ENCODE measurements at places on chromosomes 13 and 19.

DNA sequence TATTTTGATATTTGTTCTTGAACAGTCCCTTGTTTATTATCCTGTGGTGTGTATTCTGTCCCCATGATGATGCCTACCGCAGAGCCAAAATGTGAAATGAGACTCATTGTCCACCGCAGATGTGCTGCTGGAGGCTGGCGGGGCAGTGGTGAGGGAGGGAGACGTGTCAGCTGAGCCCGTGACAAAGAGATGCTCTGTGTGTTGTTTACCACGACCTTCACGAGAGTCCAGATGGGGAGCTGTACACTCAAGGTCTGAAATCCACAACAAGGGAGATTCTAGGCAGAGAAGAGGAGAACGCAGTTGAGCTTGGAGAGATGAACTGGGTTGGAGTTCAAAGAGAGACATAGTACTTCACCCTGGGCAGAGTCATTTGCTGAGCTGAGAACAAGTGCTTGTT lies 20.8 kb upstream of the AMER2 start:
- DNase-seq, result no peak

- DNase-seq, result no peak
These were observed 273.1 kb downstream of the PCDH20 start for GRCh38 chr13:61142506-61142905.

DNA sequence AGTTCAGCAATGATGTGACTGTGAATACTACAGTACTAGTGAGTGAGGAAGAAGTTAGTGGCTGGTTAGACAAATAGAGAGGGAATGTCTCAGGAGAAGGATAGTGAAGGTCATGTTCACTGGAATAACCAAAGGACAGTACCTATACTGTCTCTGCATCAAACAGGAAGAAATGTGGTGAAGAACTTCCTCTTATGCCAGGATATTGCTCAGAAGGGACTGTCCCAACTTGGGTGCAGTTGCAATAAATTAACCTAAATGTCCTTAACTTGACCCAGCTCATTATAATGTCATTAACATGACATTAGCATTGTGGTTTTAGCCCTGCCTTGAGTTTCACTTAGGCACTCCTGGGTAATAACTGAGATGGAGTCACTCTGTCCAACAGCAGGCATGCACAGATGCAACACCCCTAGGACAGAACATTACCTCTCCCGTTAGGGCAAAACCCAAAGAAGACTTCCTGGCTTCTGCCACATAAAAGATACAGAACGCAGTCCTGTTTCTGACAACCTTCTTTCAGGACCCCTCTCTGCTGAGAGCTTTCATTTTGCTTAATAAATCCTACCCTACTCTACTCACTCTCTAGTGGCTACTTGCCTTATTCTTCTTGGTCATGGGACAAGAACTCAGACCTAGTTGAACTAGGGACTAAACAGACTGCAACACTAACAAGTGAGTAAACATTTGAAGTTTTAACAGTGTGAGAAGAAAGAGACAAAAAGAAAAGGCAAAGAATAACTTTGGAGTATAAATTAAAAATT lies 1591.6 kb upstream of the MIR17HG start:
- no peak for DNase-seq

- no peak for DNase-seq
These were observed 63.3 kb downstream of the POU4F1 start for GRCh38 chr13:78540058-78540457.

DNA sequence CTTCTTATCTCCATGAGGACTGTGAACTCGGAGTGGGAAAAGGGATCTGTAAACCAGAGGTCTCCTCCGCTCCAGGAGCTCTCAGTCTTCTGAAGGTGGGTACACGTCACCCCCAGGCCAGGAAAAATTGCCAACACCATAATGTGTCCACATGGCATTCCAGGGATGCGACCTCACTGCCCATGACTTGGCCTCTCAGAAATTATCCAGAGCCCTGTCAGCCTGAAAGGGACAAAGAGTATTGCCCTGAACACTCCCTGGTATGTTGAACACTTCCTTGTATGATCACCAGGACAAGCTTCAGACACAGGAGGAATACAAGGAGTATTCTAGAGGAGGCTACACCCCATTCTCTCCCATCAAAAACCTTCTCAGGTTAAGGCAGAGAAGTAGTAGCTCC lies 81.0 kb upstream of the SLC7A1 start:
- DNase-seq, result no peak

DNA sequence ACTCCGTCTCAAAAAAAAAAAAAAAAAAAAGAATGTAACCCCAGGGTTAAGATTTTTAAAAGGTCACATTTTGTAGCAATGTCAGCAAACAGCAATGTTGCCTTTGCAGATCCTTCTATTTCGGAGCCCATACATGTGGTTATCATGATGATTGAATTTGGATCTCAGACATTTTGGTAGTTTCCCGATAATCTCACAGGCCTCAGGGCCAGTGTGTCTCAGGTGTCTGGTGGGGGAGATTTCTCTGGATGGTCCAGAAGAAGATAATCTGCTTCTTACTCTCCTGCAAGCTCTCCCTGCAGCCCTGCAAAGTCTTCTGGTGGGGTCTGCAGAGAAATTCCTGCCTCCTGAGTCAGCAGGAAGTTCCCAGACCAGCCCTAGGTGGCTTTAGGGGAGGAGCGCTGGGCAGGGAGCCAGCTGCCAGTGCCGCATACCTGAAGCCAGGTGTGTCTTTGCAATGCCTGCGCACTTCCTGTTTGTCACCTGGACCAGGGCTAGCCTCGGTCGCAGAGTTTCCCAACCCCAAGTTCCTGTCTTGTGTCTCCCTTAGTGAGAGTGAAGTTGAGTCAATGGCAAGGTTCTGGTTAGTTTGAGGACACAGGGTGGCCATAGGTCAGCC lies 1.4 kb downstream of the SH2D3A start:
- no peak for DNase-seq

- no peak for DNase-seq
These were observed 6.2 kb upstream of the WBP4 start for GRCh38 chr13:41054919-41055619.

GRCh38 chr19:47358936-47359335 lies 9.8 kb downstream of the DHX34 start:
- no peak for DNase-seq

DNA sequence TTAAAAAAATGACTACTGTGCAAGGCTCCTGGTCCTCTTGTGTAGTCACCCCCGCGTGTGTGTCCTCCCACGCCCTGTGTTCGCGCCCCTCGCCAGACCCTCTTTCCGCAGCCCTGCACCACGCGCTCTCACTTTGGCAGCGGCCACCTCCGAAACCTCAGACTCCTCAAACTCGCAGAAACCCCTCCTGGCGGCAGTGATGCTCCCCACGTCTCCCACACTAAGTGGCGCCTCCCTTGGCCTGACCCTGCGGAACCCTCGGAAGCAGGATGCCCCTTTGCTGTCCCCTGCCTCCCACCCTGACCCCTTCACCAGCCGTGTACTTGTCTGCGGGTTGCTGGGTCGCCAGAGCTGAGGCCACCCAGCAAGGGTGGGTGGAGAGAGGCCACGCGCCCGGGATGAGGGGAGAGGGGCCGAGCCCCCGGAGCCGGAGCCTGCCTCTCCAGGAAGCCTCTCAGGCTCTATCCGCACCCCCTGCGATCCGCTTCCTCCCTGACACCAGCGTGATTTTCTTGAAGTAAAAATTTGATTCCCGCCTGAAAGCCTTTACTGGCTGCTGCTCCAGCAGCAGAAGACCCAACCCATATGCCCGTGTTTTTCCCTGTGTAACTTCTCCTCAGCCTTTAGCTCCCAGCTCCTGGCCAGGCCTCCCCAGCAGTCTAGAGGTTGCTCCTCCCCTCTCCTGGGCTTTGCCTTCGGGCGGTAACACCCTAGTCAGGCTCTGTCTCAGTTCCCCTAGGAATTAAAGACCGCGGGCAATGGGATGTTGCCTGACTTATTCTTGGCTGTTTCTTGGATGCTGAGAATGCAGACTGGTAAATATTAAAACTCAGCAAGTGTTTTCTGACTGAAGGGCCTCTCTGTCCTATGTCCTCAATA lies 55.2 kb downstream of the MIPEP start:
- DNase-seq, result no peak

GRCh38 chr13:51275101-51275500 lies 52.9 kb downstream of the FAM124A start:
- no peak for DNase-seq

- DNase-seq, result no peak
These were observed 61.9 kb downstream of the WASF3 start for GRCh38 chr13:26619358-26619757.

GRCh38 chr13:32041429-32041828 lies 9.9 kb downstream of the FRY start:
- DNase-seq, result no peak

DNA sequence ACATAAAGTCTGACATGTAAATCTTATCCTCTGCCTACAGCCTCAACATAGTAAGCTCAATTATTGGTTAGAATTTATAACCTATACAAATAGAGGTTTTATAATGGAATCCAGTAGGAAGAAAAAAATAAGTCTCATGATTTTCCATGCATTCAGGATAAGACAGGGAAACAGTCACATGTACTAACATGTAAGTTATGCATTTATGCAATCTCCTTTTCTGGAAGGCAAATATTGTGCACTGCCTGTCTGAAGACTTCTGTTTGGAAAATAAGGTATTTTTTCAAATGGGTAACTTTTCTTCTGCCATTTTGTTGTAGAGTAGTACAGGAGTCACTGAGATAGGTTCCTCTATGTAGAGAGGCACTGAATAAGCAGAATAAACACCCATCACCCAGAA lies 92.7 kb downstream of the NALCN start:
- no peak for DNase-seq

DNA sequence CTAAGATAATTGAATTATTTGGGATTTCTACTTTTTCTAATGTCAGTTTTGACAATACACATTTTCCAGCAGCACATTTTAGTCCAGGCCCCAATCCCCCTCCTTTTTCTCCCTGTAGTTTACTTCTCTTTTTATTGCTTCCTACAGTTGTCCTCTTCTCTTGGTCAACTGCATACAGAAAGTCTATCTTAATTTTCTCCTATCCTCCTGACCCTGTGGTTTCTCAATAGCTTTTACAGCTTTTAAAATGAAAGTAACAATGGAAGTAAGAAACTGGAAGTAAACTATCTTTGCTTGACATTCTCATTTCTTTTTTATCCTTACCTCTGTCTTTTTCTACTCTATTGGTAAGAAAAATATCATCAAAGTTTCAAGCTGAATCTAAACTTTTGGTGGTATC lies 106.5 kb upstream of the OXGR1 start:
- no peak for DNase-seq

- no peak for DNase-seq
These were observed 60.0 kb downstream of the TEX29 start for GRCh38 chr13:111380431-111380830.

DNA sequence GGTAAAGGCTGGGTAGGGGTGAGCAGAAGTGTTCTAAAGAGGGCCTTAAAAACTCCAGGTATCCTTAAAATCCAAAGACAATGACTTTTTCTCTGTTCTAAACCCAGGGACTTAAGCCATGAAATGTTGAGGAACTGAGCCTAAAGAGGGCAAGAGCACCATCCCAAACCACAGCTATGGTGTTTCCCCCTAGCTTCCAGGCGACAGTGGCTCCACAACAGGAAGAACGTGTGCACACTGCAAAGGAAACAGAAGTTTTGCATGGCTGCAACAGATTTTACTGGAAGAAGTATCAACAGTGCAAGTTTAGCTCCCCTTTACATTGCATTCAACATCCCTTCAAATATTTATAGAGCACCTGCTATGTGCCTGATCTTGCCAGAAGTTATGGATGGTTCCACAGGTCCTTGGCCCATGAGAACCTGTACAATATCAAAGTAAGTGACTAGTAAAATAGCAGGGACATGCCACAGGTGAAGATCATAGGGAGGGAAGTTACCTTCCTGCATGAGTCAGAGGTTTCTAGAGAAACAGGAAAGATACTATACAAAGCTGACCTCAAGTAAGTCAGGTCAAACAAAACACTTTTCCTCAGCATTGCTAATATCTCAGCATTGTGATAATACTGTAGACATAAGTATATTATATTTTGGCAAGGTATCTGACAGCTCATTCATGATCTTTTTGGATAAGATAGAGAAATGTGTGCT lies 8.4 kb upstream of the KCTD12 start:
- DNase-seq, result no peak

DNA sequence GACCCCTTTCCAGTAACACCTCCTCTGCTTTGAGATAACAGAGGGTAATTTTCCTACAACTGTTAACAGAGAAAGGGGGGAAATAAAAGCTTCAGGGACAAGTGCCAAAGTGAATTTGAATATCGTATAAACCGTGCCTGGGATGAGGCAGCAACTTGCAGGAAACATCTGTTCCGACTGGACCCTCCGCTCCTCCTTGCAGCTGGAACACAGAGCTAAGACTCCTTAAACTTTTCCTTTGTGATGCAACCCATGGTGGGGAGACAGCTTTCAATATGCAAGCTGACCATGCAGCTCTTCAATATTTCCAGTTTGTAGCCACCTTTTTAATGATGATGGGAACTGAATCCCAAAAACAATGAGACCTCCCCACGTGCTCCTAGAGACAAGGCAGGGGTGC lies 432.6 kb downstream of the ZNF536 start:
- no peak for DNase-seq

- DNase-seq, result no peak
These were observed 124.8 kb downstream of the ZNF536 start for GRCh38 chr19:30497034-30497433.

DNA sequence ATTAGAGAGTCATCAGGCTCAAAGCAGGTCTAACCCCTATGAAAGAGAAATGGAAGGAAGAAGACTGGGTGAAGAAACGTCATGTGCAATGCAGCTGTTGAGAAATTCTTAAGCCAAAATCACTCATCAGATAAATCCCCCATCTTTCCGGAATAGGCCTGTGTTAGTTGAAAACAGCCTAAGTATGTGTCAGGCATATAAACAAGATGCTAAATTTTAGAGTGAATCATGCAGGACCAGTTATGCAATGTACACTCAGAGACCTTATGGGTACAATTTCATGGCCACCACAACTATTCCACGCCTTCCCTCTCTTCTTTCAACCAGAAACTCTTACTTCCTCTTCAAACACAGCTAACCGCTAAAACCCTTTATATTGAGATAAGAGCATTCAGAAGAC lies 717.7 kb upstream of the ATXN8OS start:
- DNase-seq, result no peak

DNA sequence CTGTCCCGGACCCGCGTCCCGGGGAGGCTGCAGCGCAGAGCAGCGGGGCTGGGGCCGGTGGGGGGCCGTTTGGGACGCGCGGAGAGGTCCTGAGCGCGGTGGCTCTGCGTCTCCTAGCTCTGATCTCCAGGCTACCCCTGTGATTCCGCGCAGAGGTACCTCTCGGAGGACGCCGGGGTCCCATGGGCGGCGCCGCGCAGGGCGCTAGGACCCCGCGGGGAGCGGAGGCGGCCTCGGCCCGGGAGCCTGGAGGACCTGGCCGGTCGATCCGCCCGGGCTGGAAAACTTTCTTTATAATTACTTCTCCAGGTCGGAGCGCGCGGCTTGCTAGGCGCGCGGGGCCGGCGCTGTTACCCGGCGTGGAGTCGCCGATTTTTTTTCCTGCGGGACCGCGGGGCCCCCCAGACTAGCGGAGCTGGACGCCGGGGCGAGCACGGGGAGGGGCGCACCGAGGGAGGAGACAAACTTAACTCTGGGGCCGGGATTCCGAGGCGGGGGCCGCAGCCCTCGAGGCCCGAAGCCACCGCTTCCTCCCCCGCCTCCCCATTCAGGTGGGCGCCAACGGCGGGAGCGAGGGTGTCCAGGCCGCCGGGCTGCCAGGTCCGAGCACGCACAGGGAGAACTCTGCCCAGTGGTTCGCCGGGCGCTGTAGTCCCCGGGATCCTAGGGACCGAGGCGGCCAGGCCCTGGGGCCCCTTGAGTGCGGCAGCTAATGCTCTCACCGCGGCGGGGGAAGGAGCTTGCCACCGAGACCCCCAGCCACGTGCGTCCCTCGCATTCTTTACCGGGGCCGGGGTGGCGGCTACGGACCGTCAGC lies 848 bp upstream of the CEBPA start:
- DNase-seq, result no peak

- peak; percentile 49 for DNase-seq
These were observed 18.4 kb upstream of the MYCBP2 start for GRCh38 chr13:77345150-77345780.

All from SHP77 treated with DMSO at 0.1 percent for 48 hours (cell line).